Activated CD8-positive, alpha-beta memory T cell treated with anti-CD3 and anti-CD28 coated beads for 1 hour (primary cell): ENCODE measurements at places on chromosomes 7 and 10.

DNA sequence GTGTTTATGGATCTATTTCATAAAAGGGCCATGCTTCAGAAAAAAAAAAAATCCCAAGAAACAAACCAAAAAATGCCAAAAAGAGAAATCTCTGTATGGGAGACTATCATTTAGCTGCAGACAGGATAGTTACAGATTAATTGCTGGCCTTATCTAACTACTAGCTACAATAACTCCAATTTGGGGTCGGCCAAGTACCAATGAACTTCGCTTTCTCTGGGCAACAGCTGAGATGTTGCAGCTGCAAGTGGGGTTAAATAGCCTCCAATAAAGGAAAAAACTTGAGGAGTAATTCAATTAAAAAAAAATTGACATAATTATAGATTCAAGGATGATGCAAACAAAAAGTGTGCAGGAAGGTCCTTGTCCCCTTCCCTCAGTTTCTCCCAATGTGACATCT lies 73.6 kb downstream of the PFKFB3 start:
- DNase-seq: no peak

DNA sequence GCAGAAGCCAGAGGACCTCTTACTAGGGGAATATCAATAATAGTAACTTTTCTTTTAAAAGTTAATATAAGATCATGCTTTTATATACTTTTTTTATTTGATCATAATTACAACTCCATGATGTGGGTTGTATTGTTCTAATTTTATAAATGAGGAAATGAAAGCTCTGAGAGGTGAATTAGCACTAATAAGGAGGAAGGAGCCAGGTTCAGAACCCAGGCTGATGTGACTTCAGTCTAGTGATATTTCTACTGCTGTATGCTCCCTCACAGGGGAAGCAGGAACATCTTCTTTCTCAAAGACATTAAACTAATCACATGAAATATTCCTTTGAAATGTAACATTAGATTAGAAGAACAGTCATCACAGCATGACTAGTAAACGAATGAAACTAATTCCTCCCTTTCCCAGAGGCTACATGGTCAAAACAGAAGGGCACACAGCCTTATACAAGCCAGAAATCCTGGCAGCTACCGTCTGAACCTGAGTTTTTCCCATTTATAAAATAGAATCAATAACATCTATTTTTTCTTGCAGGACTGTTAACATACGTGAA lies 81.4 kb upstream of the GJD4 start:
- no peak for DNase-seq

DNA sequence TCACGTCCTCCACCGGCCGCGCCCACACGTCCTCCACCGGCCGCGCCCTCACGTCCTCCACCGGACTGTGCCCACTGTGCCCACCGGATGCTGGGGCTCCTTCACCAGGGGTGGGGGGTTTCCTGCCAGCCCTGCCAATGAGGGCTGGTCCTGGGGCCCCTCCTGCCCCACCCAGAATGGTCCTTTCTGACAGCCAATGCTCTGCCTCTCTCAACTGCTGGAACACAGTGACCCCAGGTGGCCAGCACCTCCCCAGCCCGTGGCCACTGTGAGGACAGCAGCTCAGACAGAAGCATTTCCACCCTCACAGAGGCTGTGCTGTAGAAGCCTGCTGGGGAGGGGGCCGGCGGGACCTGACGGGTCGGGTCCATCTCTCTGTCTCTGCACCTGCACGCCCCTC lies 90.1 kb upstream of the DNAAF5 start:
- DNase-seq: no peak

- DNase-seq: no peak
These were observed 162.7 kb downstream of the AVL9 start for GRCh38 chr7:32658034-32658433.

GRCh38 chr7:38222481-38223096 lies 44.5 kb downstream of the STARD3NL start:
- no peak for DNase-seq

DNA sequence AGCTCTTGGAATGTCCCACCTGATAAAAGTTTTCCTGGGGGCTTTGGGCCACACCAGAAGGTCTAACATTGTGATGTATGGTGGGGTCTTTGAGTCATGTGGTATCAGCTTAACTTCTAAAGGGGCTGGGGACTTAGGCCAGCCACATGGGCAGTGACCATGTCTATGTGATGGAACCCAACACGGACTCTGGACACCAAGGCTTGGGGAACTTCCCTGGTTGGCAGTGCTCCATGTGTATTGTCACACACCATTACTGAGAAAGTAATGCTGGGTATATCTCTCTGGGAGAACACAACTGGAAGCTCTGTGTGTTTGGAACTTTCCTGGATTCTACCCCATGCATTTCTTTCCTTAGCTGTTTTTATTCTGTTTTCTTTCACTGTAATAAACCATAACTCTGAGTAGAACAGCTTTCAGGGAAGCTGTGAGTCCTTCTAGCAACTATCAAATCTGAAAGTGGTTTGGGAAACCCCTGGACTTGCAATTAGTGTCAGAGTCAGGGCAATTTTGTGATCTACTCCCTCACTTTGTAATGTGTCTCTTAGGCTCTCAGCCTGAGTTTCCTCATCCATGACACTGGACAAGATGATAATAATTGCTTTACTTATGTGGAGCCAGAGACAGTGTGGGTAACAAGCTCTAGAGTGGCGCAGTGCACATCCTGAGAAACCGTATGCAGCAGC lies 28.4 kb upstream of the AGK start:
- DNase-seq: no peak

DNA sequence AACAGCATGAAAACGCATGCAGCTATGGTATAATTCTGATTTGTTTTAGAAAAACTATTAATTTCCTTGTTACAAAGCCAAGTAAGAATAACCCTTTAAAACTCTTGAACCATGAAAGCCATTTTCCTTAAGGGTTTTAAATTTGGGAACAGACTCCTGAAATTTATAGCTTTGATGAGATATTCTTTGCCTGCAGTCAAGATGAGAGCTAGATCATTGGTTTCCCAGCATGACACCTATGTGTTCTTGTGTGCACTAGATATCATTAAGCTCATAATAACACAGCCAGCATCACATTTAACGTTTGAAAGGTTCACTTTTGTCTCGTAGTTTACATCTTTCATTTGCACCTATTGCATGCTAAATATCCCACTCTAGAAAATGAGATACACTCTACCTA lies 202.2 kb downstream of the PHF14 start:
- DNase-seq: no peak

DNA sequence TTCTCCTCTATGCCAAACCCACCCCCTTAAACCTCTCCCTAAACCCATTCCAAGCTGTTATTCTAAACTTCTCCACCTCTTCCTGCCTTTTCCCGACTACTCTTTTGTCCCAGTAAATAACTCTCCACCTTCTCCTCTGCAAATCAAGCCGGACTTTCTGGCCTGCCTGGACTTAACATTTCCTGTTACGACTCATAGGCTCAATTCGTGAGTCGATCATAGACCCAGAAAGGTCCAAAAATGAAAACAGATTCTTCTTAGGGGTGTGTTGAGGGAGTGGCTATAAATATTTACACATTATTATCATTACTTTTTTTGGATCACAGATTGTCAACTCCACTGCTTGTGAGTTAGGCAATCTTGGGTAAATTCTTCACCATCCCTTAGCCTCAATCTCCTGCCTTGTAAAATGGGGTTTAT lies 59.0 kb upstream of the HABP2 start:
- DNase-seq: no peak

DNA sequence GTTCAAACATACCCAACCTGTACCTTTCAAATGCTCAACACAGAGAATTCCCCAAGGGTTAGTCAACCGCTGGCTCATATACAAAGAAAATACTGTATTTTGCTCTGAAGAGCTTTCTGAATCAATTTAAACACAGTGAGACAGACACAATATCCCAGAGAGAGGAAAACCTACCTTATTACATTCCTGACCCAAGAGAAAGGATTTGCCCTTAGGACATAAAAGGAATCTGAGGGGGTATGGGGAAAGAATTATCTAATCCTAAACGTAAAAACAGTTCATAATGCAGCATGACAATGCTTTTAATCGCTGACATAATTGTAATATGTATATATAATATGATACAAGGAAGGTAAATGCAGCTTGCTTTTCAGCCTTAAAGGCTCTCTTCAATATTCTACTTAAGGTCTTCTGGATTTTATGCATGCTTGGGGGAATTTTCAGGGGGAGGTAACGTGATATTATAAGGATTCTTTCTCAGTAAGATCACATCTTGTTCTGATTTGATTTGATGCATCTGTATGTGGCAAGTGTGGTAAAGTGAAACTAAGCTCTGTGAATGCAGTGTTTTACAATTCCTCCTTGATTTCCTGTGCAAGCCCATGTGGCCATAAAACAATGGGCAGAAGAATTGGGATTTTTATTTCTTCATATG lies 240.5 kb downstream of the GLI3 start:
- DNase-seq: no peak

GRCh38 chr7:41637049-41637448 lies 65.8 kb downstream of the INHBA start:
- DNase-seq: no peak

- DNase-seq: no peak
These were observed 95.9 kb downstream of the FANK1 start for GRCh38 chr10:125992254-125992653.

- no peak for DNase-seq
These were observed 337.1 kb upstream of the AKR1E2 start for GRCh38 chr10:4488904-4489303.

DNA sequence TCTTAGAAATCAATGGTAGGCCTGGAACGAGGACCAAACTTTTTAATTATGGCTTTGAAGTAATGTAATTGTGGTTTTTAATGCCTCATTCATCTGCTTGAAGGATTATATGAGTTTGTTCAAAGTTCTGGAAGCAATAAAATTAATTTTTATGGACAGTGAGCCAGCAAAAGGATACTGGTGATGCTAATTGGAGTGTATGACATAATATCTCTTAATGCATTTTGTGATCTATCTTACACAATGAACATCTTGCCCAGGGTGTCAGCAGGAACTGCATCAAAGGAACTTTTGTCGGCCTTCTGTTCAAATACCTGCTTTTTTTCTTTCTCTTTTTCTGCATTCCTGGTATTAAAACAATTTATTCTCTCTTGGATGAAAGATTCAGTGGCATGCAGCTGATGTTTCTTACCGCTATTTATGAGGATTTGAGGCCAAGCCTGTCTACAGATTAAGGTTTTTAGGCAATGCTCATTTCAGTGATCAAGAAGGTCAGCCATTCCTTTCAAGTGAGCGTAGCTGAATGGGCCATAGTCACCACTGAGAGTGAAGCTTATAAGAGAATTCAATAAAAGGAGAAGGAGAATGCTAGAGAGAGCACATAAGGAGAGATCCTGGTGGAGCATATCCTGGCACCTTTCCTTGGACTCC lies 974.8 kb downstream of the SORCS3 start:
- no peak for DNase-seq

GRCh38 chr7:131583430-131583829 lies 27.0 kb upstream of the PODXL start:
- no peak for DNase-seq

DNA sequence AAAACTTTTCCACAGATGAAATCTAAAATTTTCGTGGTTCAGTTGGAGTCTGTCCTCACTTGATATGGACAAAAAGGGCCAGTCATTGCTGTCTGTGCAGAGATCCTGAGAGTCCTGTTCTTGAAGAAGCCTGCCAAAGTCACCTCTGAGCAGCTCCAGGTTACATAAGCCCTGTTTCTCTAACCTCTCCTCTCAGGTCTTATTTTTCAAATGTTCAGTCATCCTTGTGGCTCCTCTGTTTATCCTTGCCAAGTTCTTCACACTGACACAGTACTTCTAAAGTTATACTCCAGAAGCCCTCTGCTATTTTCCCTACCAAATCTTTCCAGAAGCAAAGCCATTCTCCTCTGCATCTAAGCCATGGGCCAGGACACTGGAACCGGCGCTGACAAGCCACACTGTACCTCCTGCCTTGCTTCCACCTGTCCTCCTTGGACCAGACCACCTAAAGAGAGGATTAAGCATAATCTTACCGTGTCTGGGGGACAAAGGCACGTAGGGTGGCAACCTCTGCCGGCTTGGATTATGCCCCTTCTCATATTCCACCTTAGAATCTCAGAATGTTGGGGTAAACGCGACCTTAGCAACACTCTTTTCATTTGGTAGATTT lies 161.6 kb downstream of the JAZF1 start:
- no peak for DNase-seq

DNA sequence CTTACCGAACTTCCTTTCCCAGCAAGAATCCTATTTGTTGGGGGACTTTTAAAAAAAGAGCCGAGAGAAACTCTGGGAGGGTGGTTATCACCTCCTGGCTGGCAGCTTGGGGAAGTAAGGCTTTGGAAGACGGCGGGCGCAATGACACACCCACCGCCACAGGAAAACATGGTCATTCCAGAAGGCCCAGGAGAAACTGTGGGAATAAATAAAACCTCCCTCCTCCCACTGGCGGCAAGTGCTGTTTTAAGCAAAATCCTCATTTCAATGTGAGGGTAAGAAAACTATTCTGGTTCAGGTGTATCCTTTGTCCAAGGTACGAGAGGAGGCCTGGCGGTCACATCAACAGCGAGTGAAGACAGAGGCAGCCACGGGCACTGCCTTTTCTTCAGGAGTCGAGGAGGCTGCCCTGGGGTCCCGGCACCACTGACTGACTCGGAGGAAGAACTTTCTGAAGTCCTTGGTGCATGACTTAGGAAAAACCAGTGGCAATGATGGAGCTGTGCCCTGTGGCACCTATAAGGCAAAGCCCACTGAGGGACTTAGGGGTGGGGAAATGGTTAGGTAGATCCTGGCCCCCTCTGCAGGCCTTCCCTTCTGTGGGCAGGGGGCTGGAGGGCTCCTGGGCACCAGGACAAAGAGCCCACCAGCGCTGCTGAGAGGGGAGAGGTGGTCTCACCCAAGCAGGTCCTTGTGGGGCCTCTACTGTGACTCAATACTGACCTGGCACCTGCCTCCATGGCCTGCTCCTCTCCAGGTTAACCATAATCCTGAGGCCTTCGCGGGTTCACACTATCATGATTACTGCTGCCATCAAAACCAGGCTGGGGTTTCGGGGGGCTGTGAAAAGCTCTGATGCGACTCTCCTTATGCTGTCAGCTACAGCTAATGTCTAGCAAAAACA lies 21.4 kb downstream of the DNAJB12 start:
- DNase-seq: no peak

- DNase-seq: no peak
These were observed 638.9 kb upstream of the FZD8 start for GRCh38 chr10:36280890-36281499.

DNA sequence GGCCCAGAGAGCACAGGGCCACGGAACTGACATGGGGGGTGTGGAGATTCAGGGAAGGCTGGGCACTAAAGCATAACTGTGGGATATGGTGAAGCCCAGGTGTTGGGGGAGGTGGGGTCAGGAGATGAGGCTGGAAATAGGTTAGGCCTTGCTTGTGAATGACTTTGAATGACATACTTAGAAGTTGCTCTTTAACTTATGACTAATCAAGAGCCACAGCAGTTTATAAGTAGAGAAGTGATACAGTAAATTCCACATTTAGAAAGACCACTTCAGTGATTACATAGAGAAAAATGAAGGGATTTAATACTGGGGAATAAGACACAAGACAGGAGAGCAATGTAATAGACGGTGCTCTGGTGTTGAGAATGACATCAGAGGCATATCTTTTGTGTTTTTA lies 120.8 kb upstream of the SEC61G start:
- no peak for DNase-seq

- DNase-seq: no peak
These were observed 31.2 kb downstream of the SNX8 start for GRCh38 chr7:2283074-2283473.
